ENCODE measurements at places on chromosomes 11 and 22.

GRCh38 chr22:50606946-50607658 lies 6.5 kb downstream of the MAPK8IP2 start:
- ATAC-seq: no peak

DNA sequence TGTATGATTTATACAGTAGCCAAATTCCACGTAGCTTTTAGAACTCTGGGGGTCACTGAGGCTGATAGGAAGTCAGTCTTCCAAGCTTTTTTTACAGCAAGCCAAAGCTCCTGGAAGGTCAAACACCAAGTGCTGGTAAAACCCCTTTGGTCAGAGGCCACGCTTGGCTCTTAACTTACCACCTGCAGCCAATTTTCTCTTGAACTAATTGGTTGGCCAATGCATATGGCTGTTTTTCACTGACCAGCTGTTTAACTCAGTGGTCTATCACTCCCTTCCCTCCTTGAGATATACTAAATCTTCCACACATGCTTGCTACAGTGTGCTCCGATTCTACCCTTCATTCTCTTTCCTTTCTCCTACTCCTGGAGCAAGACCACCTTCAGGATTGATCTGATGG lies 116.0 kb downstream of the FAR1 start:
- no peak for ATAC-seq

- ATAC-seq: no peak
Measured at GRCh38 chr22:20099099-20099711, 16.7 kb upstream of the RANBP1 start.

GRCh38 chr22:19429950-19430889 lies 1.3 kb downstream of the HIRA start:
- ATAC-seq: no peak

DNA sequence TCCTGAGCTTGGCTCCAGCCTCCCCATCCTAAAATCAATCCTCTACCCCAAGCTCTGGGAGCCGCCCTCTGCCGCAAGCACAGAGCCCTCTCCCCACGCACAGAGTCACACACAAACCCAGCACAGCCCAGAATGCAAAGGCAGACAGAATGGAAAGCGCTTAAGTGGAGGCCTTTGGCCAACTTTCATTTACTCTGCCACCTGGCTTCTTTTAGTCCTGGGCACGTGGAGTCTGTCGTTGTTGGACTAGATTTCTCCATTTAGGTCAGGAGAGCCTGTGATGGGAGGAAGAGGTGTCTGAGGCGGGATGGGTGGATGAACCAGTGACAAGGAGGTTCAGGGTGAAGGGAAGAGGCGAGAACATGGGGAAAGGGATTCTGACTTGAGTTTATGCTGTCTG lies 191.7 kb downstream of the DSCAML1 start:
- ATAC-seq: no peak

DNA sequence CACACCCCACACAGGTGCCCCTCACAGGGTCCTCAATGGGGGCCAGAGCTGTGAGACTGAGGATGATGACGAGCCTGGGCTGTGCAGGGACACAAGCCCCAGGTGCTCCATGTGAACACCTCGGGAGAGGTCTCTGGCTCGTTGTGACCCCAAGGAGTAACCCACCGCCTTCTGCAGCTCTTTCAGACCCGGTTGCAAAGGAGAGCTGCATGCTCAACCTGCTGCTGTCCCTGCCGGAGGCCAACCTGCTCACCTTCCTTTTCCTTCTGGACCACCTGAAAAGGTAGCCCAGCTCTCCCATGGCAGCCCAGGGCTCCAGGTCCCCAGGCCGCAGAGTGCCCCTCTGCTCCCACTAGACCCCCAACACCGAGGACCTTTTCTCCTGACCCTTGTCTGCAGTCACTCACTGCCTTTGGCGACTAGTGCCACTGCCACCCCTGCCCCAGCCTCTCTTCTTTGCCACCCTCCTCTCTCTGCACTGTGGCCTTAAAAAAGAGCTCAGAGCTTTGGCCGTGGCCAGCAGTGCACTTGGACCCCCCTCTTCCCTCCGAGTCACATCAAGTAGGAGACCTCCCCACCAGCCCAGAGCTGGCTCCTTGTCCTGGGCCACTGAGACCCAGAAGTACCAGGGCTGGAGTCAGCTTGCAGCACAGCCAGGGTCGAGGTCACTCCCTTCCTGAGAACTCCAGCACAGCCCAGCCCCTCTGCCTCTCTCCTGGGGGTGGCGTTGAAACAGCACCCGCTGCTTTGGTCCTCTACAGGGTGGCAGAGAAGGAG lies 133.7 kb downstream of the BCR start:
- no peak for ATAC-seq

DNA sequence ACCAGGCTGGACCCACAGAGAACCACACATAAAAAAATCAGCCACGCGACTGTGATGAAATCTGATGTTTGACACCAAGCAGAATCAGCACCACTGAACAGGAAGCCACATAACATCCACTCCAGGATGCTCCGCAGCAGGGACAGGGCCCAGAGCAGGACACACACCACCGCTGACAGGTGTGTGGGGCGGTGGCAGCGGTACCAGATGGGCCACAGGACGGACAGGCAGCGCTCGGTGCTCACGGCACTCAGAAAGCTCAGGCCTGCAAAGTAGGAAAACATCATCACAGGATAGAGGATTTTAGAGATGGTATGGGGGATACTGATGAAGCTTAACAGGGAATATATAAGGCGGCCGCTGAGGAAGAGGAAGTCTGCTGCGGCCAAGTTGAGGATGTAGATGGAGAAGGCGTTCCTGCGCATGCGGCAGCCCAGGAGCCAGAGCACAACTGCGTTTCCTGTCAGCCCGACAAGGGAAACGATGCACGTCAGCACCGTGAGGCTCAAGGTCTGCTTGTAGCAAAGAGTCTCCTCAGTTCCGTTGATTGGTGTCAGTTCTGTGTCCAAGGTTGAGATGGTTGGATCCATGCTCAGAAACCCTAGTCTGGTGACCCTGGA lies 4.9 kb downstream of the MRGPRX1 start:
- no peak for ATAC-seq

GRCh38 chr11:66081505-66081904 lies 11.4 kb downstream of the PACS1 start:
- peak; percentile 88 for ATAC-seq

DNA sequence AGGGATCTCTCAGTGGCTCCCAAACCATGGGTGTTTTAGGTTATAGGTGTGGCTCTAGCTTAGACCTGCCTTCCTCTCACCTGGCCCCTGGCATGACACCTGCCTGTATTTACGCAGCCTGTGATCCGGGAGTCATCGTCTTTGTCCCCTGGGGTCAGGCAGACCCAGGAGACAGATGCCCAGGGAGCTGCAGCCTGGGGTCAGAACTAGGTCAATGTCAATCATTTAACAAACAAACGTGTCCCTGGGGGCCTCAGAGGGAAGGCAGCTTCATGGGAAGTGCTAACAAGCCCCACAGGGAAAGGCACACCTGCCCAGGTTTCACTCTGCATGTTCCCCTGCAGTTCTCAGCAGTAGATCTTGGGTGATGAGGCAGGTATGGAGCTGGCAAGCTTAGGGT lies 12.0 kb downstream of the BACE1-AS start:
- ATAC-seq: no peak

- ATAC-seq: no peak
Measured at GRCh38 chr11:6862961-6863360, at the start of gene OR10A2. Gene OR10A2, plus strand, starts transcription at chr11:6863057. Its CDS starts 6,698 bp downstream, at chr11:6869755.

DNA sequence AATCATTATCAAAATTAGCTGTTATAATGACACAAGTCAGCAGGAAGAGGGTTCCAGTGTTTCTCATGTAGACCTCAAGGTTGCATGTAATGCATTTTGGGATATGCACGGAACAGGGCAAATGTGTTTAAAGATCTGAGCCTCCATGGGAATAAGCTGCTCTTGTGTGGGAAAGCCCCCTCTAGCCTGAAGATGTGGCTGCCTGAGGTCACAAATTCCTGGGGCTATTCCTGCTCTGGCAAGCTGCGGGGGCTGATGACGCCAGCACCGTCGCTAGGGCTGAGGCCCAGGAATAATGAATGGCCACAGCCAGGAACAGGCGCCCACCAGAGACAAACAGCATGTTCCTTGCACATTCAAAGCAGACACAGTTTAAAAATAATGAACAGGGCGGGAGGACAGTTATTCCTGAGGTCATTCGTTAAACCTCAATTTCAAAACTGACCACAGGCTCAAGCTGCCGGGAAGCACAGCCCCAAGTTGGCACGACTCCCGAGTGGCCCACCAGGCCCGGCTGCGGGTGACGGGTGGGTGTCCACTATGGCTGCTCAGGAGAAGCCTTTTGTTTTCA lies 11.7 kb downstream of the OSBPL5 start:
- no peak for ATAC-seq

DNA sequence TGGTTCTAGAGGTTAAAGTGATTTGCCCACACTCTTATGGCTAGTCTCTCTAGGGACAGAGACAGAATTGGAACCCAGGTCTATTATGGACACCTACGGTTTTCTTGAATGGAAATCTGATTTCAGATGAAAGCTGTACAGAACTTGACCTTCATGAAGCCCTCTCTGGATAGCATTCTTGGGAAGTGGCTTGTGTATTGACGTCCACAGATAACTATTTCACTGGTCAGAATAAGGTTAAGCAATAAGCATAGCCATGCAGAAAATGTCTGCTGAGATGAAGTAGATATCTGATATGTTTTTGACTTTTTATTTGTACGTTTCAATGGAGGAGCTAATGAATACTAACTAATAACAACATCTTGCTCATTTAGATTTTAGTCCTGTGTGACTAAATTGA lies 1.1 kb downstream of the TLCD5 start:
- no peak for ATAC-seq

DNA sequence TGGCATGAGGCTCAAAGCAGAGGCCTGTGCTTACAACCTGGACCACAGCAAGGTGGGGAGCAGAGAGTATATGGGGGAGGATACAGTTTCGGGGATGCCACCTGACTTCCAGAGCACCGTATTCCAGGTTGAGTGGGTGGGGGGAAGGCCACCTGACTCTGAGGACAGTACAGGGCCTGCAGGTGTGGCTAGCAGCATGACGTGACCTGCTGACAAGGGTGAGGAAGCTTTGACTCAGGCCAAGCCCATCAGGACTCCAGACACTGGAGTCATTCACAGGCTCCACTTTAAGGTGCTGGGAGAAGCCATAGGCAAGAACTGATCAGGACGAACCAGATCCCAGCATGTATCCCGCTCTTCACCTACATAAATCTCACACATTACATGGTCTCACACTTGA lies 34.6 kb upstream of the CRTAM start:
- ATAC-seq: peak; percentile 70

GRCh38 chr11:17601676-17602075 lies 54.6 kb downstream of the OTOG start:
- ATAC-seq: no peak

- no peak for ATAC-seq
Measured at GRCh38 chr11:66479394-66480116, 679 bp upstream of the DPP3 start.

GRCh38 chr11:101553891-101554292 lies 29.9 kb downstream of the TRPC6 start:
- no peak for ATAC-seq

- ATAC-seq: no peak
Measured at GRCh38 chr22:36336246-36337182, 51.3 kb downstream of the MYH9 start.

DNA sequence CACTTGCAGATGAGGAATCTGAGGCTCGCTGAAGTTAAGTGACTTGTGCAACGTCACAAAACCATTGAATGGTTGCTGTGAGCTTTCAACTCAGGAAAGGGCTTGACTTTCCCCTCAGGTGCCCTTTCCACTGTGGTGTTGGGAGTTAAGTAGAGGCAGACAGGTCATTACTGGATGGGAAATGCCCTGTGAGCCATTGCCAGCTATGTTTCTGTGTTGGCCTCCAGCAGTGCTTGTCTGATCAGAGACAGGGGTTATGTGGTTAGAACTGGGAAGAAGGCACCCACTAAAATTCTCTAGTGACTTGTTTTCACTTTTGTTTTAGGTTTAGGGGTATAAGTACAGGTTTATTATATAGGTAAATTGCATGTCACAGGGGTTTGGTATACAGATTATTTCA lies 96.6 kb downstream of the FDX1 start:
- ATAC-seq: peak; percentile 44

DNA sequence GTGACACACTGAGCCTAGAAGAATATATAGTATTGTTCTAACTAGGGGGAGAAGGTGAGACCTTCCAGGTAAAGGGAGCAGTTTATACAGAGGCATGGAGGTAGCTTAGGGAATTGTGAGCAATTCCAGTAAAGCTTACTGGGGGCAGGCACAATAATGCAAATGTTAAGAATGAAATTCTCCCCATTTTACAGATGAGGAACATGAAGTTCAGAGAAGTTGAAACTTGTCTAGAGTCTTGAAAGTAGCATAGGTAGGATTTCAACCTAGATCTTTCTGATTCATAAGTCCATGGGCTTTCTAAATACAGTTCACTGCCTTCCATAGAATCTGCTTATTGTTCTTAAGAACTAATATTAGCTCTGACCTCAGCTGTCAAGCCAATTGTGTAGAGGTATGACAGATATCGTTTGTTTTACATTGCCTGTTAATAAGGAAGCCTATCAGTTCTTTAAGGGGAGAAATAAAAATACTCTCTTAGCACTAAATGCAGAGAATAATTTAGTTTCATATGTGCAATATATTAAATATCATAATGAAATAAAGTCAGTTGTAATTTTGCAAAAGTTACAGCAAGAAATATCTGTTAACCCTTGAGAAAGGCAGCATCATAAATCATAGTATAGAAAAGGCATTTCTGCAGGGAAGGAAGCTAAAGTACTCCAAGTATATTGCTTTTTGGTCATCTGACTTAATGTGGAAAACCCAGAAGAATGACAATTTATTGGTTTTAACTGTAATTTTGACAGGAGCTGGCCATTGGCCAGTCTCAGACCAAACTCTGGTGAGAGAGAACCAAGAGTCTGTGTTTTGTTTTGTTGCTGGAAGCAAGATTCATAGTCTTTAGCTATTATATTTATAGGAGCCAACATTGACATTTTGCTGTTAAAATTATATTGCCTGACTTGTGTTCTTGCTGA lies 181.8 kb downstream of the UVRAG start:
- no peak for ATAC-seq

- ATAC-seq: no peak
Measured at GRCh38 chr11:70556884-70557741, 158.8 kb downstream of the CTTN start.

DNA sequence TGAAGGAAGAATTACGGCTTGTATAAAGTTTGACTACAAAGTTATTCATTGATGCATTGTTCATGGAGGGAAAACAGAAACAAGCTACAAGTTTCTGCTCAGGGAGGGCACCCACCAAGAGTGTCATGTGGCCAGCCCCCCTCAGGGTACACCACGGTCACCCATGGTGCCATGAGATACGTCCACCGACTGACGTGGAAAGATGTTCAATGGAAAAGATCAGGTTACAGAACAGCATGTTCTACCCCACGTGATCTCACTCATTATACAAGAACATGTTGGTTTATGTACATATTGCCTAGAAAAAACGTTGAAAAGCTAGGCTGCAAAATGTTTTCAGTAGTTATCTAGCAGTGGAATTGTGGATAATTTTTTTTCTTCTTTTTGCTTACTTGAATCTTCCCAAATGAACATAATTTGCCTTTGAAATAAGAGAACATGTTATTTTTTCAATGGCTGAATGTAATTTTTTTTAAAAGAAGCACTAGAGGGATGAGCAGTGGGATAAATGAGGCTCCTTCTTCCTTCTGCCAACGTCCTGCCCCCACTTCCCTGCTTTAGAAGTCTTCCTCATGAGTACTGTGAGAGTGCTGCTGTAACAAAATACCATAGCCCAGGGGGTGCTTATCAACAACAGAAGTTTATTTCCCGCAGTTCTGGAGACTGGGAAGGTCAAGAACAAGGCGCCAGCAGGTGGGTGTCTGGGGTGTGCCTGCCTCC lies 22.5 kb downstream of the RCN1 start:
- ATAC-seq: no peak
